PC-9 (cell line): ENCODE measurements at places on chromosomes 5 and 9. TPM values are rescaled to one million over a fixed set of nuclear protein-coding genes. Genes with fewer than 3 reads are reported as not detected.
A peak's percentile ranks its signal among the peaks of the same experiment; 100 is the strongest.

The OLFM1 gene
- total RNA-seq = not detected in 2 replicates

The SHOC1 gene
- 0.20 TPM in 1 of 2 replicates, not detected in the other for total RNA-seq

The TEK gene
- total RNA-seq = not detected in 2 replicates

The RANBP3L gene
- not detected in 2 replicates for total RNA-seq

The BAAT gene
- not detected in 2 replicates for total RNA-seq

- no peak for DNase-seq
Observed at GRCh38 chr5:95858023-95858461, 35.5 kb upstream of the GLRX start.

DNA sequence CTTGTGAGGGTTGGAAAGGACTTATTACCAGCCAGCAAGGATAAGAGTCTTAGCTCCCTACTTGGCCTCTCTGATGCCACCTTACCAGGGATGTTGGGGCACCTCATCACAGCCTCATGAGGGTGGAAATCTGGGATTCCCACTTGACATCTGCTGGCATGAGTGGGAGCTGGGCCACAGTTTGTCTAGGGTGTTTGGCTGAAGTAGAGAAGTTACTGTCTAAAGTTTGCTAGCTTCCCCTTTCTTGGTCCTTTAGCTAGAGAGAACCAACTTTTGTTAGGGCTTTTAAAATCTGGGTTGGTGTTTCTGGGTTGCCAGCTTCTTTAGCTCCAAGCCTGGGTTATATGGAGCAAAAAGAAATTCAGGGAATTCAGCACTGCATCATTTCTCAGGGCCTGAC lies 57.5 kb upstream of the GNA14 start:
- no peak for DNase-seq

GRCh38 chr5:140311011-140311467 lies 8.1 kb upstream of the PFDN1 start:
- DNase-seq = no peak

- peak; percentile 80 for DNase-seq
Observed at GRCh38 chr5:36928947-36929346, 52.4 kb downstream of the NIPBL start.

GRCh38 chr9:71037521-71037920 lies 83.9 kb downstream of the TRPM3 start:
- no peak for DNase-seq

GRCh38 chr5:95934207-95934804 lies 27.3 kb downstream of the ELL2 start:
- no peak for DNase-seq

DNA sequence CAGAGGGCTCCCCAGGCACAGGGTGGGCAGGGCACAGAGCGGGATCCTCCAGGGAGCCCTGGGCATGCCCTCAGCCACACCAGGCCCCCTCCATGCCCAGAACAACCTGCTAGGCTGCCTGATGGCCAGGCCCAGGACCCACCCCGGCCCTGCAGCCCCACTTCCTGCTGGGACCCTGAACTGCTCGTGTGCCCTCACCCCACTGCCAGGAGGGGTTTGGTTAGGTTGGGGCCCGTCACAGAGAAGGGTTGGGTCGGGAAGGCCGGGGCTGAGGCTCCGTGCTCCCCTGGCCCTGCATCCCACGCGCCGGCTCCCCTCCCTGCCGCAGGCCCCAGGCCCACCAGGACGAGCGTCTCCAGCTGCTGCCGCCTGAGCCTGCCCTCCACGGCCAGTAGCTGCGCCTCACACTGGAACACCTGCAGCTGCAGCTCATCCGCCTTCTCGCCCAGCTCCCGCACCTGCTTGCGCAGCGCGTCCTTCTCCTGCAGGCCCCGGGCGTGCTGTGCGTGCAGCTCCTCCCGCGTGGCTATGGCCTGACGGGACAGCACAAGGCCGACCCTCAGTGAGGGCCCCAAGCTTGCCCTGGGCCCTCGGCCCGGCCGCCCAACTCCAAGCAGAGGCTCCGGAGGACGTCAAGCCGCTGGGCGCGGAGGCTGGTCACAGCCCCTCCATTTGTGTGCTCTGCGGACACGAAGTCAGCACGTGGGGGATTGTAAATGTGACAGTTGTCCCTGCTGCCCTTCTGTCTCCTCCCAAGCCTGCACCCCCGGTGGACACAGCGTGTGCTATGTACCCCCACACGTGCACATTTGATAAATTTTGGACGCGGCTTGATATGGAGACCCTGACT lies 4.0 kb upstream of the DNLZ start:
- DNase-seq = no peak

DNA sequence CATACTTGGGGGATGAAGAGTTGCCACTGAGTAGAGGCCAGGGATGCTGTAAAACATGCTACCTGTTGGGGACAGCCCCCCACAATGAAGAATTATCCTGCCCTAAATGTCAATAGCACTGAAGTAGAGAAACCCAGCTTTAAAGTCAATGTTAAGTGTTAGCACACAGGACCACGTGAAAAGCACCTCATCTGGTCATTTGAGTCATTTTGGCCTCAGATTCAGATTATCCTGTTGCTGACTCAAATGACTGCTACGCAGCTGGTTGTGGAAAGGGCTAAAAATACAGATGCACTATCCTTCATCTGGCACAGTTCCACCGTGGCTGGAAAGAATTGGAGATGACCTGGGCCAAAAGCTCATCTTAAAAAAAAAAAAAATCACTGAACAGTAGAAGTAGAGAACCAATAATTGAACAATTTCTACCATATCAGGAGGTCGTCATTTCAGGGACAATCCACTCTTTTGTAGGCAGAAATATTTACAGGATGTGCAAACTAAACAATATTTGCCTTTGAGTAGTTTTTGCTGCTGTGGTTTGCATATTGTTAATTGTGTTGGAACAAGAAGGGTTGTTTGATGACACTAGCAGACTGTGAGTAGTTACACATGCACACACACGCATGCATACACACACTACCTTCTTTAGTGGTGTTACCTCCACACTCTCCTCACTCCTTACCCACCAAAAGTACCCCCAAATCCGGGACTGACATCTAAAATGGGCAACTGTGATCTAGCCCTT lies 195.3 kb upstream of the KLF9 start:
- no peak for DNase-seq

DNA sequence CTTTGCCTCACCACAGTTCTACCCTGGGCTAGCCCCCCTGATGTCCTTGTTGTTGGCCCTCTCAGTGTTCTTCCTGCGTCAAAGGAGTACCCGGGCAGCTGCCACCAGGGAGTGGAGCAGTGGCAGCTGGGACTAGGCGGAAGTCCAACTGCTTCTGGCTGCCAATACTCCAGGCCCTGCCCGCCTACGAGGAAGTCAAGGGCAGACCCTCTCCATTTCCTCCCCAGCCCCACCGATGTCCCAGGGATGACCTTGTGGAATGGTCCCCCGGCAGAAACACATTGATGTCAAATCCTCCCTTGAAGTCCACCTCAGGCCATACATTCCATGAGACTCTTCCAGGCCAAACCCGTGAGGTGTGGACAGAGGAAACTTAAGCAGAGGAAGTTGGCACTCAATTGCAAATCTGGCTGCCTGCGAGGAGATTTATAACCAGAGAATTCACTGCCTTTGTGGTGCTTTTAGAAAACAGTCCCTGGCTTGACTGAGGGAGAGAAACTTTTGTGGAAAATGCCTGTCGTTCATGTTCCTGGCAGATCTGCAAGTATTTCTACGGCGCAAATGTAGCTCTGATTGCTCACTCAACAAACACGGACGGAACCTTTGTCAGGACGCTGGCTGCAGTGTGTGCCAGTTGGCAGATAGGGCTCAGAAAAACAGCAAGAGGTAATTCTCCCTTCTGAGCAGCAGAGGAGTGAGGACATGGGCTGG lies 339.7 kb downstream of the RAB3C start:
- DNase-seq = no peak

DNA sequence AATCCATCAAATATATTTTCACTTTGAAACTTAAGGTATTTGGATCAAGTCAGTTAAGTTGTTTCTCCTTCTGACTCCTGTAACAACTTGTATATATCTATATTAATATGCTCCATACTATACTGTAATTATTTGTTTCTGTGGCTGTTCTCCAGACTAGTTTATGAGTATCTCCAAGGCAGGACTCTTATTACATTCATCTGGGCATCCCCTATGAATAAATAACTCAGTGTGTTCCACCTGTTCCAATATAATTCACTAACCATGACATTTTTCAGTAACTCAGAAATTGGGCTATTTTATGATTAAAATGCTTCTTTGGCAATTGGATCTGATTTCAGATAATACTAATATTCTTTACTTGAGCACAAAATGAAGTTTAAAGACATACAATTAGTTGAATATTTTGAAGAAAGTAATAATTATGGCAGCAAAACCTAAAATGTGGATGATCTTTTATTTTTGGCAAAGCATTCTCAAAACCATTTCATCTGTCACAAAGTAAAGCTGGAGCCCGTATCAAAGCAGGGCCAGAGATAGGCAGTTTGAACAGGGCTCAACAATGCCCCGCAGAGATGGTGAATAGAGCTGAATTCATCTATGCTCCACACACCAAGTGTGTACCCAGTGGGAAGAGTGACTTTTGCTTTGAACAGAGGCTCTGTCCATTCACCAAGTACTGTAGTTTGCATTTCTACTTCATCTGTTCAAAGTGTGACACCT lies 314.3 kb downstream of the PDE4D start:
- no peak for DNase-seq

DNA sequence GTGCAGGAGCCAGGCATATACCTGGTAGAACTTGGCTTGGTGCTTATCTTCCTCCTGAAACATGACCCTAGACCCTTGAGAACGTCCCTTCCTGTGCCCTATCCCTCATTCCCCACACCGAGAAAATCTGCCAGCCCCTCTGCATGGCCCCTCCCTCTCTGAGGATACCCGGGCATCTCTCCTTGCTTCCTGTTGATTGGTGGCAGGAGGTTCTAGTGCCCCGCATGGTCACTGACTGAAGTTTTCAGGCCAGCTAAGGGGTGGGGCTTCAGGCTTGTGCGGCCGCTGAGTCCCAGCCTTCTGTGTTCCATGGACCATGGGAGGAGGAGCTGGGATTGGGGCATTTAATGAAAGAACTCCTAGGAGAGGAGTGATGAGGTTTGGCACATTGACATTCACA lies 22.8 kb downstream of the IGIP start:
- no peak for DNase-seq

- DNase-seq = no peak
Observed at GRCh38 chr9:29613773-29614172, 2040.5 kb upstream of the C9orf72 start.

- DNase-seq = no peak
Observed at GRCh38 chr5:71460693-71461092, 5.2 kb downstream of the BDP1 start.

DNA sequence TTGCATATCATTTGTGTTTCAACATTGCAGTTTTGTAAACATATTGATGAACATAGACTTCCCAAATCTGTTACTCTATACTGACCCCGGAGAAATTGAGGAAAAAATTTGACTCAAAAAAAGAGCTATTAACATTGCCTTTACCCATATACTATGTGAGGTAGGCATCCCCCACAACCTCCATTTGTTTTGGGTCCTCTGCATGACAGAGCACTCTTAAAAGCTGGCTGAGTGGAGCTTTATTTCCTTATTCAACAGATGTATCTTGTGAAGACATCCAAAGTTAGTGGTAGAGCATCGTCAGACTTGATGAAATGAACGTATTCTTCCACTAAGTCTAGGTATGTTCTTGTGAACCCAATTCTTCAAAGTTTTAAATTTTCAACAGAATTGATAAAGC lies 310.5 kb downstream of the CDH9 start:
- no peak for DNase-seq

DNA sequence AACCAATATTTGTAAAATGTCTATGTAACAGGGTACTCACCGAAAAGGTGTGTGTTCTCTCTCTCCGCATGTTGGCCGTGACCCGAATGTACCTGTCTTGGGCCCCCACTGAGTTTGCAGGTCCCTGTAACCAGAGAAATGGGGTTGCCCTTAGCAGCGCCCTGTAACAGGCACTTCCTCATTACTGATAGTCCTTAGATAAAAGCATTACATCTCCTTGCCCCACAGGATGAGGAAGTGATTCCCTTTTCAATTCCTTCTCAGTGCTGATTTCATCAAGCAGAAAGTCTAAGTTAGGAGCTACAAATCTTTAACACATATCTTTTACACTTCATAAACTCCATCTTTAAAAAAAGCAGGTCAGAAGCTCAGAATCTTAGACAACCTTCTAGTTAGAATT lies 15.2 kb upstream of the HMHB1 start:
- no peak for DNase-seq

GRCh38 chr9:72257814-72258213 lies 107.2 kb downstream of the ZFAND5 start:
- DNase-seq = no peak

DNA sequence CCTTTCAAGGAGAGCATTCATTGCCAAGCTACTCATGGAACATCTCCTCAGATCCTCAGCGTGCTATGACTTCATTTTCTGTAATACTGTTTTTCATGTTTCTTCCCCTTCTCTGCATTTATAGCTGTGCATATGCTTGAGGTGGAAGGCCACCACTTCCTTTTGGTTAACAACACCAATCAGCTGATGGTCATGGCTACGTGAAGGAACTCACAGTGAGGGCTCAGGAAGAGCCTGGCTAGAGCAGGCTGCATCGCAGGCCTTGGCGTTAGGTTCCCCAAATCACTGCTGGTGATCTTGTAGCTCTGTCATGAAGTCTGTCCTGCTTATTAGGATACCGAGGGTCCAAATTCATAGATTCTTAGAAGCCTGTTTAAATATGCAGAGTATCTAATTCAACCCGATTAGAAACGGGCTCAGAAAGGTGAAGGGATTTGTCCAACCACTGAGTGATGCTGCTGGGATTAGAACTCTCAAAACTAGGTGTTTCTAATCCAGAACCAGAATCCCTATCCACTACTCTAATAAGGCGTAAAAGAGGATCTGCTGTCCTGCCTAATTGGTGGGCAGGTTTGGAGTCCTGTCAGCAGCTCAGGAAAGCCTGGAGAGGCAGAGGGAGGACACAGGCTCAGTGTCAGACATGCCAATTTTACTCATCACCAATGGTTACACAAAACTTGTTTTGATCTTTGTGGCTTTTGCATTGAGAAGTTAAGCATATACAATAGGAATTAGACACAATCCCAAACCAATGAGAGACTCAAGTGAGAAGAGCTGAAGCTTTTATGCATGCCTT lies 7.5 kb downstream of the SYK start:
- DNase-seq = no peak

GRCh38 chr9:23603311-23603710 lies 222.7 kb downstream of the ELAVL2 start:
- no peak for DNase-seq

GRCh38 chr5:20113031-20113715 lies 125.2 kb upstream of the CDH18 start:
- DNase-seq = no peak

DNA sequence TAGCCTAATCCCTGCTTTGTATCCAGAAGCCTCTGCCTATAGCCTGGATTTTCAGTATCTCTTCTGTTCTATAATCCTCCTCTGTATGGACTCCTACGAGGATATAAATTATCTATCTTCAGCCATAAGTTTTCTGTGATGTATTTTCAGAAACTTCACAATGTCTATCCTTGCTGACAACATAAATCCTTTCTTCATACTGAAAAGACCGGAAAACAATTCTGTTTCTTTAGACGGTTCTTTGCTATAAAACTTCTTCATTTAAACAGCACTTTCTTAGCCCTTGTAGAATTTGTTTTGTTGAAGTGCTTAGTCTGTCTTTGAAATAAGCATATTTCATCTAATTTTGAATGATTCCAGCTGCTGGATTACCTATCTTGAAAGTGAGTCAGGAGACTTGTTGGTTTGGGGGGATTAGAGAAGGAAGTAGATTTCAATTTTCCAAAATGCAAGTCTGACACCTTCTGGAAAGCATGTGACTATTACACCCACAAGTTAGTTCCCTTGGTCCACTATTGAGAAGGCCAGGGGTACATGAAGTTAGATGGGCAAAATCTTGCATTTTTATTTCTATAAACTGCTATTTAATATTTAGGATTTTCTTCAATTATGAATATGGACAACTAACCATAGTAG lies 96.3 kb upstream of the RANBP3L start:
- no peak for DNase-seq

- DNase-seq = no peak
Observed at GRCh38 chr9:128913995-128914772, 6.6 kb upstream of the PHYHD1 start.
